ENCODE measurements at places on chromosomes 16 and 17.
A peak's percentile ranks its signal among the peaks of the same experiment; 100 is the strongest.

- DNase-seq = no peak
These were observed 14.7 kb downstream of the KCNG4 start for GRCh38 chr16:84225126-84225525.

GRCh38 chr17:78678711-78679110 is 101.5 kb upstream of the DNAH17 start:
- no peak for DNase-seq

- DNase-seq = no peak
These were observed 9.6 kb upstream of the WNT9B start for GRCh38 chr17:46841561-46842379.

DNA sequence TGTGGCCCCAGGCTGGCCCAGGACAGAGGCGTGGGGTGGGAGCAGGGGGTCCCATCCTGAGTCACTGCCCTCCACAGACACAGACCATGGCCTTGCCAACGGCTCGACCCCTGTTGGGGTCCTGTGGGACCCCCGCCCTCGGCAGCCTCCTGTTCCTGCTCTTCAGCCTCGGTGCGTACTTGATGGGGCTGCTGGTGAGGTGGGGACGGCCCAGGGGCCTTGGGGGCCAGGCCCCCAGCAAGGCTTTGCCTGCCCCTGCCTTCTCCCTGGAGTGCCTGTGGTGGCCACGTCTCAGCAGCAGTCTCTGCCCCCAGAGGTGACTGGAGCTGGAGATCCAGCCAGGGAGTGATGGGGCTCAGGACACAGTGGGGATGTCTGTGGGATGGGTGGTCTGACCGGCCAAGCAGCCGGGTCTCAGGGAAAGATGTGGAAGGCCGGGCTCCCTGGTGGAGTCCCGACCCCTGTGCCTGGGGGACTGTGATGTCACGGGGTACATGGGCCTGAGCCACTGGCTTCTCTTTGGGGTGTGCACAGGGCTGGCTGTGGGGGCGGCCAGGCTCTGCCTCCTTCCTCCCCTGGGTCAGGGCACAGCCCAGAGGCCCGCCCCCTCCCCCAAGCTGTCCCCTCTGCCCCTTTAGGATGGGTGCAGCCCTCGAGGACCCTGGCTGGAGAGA is 2.2 kb downstream of the MSLN start:
- DNase-seq = no peak

DNA sequence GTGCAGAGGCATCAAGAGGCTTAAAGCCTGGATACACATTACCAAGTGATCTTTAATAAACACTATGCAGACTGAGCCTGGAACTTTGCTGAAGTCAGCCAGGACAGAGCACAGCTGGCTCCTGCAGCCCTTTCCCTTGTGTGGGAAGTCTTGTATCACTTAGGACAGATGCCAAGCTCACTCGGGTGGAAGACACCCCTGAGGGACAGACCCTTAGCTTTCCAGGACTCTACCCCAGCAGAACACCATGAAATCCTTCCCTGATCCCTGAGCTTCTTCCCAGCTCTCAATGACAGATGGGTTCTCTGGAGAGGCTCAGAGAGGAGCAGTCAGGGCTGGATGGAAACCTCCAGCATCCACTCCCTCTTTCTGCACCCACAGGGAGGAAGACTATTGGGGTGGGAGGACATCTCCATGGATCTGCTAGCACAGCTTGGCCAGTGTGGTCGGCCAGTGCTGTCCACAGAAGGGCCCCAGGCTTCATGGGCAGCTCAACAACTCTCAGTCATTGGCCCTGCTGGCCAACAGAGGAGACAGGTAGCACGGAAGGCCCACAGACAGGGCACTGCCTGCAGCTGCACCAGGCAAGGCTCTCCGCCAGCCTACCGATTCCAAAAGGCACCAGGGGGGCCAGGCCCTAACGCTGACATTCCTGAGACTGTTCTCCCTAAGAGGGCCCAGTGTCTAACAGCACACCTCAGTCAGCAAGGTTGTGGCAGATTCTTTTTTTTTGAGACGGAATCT is 15.9 kb downstream of the RAB5C start:
- no peak for DNase-seq

- no peak for DNase-seq
These were observed 15.2 kb upstream of the SKAP1 start for GRCh38 chr17:48445248-48445620.

GRCh38 chr16:4682616-4683254 is 10.6 kb upstream of the NUDT16L1 start:
- DNase-seq = peak; percentile 55

DNA sequence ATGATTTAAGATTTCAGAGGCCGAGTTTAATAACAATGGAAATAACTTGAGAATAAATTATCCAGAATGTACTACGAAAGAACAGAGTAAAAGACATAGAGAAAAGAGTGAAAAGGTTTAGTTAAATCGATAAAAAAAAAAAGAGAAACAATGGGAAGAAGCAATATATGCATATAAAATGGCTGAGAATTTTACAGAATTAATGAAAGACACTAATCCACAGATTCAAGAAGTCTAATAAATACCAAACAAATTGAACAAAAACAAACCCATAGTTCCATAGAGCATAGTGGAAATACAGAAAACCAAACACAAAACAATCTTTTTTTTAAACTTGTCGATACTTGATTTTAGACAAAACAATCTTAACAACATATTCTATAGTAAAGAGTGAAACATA is 1.7 kb downstream of the PSME3IP1 start:
- DNase-seq = no peak

DNA sequence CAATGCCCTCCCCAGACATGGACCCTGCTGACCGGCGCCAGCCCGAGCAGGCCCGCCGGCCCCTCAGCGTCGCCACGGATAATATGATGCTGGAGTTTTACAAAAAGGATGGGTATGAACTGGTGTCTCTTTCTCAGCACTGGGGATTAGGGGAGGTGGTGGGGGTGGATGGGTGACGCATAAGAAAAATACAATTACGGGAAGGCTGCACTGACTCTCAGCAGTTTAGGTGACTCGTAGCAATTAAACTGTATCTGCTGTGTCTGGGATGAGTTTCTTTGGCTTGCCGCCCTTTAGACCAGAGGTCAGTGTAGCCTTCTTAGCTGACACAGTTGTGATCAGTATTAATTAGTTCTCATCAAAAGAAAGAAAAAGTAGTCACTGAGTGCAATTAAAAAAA is 59.0 kb downstream of the ELAC2 start:
- DNase-seq = no peak

GRCh38 chr17:9343516-9343915 is 232.1 kb downstream of the STX8 start:
- no peak for DNase-seq

Measured in stimulated activated CD4-positive, alpha-beta T cell treated with anti-CD3 and anti-CD28 coated beads, Interleukin-4, amount 100 ng/mL, for 48 hours (primary cell).